Cortex of kidney (tissue), 1 donor: ENCODE measurements at places on chromosomes 3 and 15.

GRCh38 chr3:64559588-64559987 is 128.2 kb downstream of the ADAMTS9 start:
- no peak for DNase-seq

DNA sequence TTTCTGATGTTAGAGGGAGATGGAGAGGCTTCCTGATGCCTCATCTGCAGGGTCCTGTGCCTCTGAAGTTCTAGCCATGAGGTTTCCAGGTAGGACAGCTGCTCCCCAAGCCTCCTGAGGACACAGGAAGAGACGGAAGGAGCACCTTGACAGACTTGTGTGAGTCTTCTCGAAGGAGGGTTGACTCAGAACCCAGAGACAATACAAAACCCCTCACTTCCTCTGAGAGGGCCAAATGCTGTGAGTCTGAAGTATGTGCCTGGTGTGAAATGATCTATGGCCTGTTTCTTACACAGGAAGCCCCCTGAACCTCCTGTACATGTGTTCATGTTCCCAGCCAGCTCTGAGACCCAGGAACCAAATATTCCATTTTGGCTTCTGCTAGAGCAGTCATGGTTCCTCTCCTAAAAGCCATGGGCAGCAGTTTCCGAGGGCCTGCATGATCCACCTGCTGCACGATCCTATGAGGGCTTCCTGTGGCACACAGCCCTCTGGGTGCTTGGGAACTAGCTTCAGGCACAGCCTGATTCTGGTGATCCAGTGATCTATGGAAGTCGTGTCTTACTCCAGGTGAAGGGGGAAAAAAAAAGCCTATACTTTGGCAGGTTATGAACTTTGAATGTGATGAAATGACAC is 62.2 kb downstream of the AAGAB start:
- no peak for DNase-seq

- DNase-seq, result no peak
Measured at GRCh38 chr3:63809607-63810006, 9.5 kb upstream of the C3orf49 start.

GRCh38 chr3:66655044-66655443 is 154.2 kb upstream of the LRIG1 start:
- no peak for DNase-seq
